Cardiac septum (tissue), 1 donor: ENCODE measurements at places on chromosomes 2 and 18. TPM values are rescaled to one million over a fixed set of nuclear protein-coding genes. Genes with fewer than 3 reads are reported as not detected.
A peak's percentile ranks its signal among the peaks of the same experiment; 100 is the strongest.

DNA sequence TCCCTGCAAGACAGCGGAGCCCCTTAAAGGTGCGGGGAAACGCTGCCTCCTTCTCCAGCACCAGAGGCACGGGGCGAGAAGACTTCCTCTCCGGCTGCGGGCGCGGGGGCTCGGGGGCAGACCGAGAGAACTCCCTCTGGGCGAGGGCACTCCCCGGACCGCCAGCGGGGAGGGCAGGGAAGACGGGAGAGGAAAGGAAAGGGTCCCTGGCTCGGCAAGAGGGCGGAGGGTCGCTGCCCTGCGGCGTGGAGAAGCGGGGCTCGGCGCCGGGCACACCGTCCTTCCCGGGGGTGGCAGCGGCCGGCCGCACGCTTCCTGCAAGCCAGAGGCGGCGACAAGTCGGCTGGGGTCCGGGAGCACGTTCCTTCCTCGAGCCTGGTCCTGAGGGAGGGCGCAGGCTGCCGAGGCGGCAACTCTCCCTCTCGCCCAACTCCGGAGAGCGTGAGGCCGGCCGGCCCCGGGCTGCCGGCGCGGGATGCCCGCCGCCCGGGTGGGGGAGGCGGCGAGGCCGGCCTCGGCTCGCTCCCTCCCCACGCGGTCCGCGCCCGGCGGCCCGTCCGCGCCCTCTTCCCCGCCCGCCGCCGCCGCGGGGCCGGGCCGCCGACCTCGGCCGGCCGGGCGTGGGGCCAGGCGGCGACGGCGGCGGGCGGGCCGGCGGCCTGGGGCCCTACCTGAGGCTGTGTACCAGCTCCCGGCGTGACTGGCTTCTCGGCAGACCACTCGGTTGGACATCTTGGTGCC, 1.1 kb downstream of the MEMO1 start:
- peak; percentile 79 for DNase-seq

DNA sequence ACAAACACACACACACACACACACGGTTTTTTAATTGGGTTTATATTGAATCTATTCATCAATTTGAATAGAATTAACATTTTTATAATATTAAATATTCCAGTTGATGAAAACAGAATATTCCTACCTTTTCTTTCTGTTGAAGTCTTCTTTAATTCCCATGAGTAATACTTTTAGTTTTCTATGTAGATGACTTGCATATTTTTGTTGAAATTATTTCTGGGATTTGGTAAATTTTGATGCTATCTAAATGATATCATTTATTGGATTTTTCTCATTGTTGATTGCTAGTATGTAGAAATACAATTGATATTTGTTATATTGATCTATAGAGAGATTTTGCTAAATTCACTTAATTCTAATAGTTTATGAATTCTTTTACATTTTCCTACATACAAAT, 12.8 kb upstream of the TCF7L1 start:
- no peak for DNase-seq

PJVK gene
- 1.6 TPM for total RNA-seq

DNA sequence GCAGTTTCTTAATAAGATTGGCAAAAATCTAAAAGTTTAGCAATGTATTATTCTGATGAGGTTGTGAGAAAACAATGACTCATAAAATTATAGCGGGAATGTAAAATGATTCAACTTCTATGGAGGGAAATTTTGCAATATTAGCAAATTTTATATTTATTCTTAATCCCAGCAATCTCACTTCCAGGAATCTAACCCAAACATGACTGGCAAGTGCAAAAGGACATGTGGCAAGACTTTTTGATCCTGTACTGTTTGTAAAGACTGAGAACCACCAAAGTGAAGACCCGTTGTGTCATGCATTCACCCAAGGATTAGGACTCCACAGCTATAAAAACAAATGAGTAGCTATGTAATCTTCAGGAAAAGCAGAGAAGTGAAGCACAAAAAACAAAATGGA, 234.8 kb upstream of the KYNU start:
- no peak for DNase-seq

STARD6 gene
- not detected for total RNA-seq
